ENCODE measurements at places on chromosomes 16 and 17. TPM values are rescaled to one million over a fixed set of nuclear protein-coding genes. Genes with fewer than 3 reads are reported as not detected.
A peak's percentile ranks its signal among the peaks of the same experiment; 100 is the strongest.

HOXB2 gene
- 2.8 TPM for total RNA-seq

- no peaks in the 10 kb centered on the region for H3K27me3 ChIP-seq
- no peak overlapping the region for H3K4me3 ChIP-seq
- H3K27ac ChIP-seq = no peak overlapping the region
- H3K36me3 ChIP-seq = peaks cover 24% of the 10 kb centered on the region
- no peak for DNase-seq
- H3K4me1 ChIP-seq = peaks cover 21% of the 10 kb centered on the region
Observed at GRCh38 chr17:30148376-30148775, 31.8 kb downstream of the NSRP1 start.

DNA sequence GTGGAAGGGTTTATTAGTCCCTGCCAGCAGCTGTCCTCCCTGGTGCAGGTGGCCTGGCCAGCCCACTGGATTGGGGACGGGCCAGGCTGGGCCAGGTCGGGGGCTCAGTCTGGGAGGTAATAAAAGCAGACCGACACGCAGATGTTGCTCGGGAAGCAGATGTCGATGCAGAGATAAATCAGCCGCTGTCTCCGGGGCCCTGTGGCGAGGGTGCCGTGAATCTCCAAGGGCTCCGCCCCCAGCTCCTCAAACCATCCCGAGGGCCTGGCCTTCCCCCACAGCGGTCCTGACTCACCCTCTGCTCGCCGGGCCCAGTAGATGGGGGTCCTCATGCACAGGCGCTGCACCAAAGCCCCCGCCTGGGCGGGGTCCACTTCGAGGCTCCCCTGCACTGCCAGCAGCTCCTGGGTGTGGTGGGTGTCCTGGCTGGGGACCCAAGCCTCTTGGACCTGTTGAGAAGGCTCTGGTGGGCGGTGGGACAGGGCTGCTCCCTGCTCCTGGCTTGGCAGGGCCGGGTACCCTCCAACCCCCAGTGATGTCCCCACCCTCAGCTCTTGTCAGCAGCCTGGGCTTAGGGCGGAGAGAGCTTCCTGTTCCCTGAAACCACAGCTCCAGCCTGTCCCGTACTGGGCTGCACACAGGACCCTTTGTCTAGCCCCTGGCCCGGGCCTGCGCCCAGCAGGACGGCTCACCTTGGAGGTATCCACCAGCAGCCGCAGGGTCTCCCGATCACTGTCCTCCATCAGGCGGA, 1.2 kb downstream of the BRICD5 start:
- peaks cover 37% of the 10 kb centered on the region for H3K36me3 ChIP-seq
- H3K4me1 ChIP-seq = peaks cover 25% of the 10 kb centered on the region
- H3K4me3 ChIP-seq = no peak overlapping the region
- no peak for DNase-seq
- H3K27ac ChIP-seq = no peak overlapping the region
- no peaks in the 10 kb centered on the region for H3K27me3 ChIP-seq

GNG13 gene
- total RNA-seq = not detected

ACSM2A gene
- total RNA-seq = not detected

- H3K27ac ChIP-seq = no peak overlapping the region
- H3K4me3 ChIP-seq = no peak overlapping the region
- no peaks in the 10 kb centered on the region for H3K36me3 ChIP-seq
- H3K4me1 ChIP-seq = no peaks in the 10 kb centered on the region
Observed at GRCh38 chr16:65509172-65509571, 387.3 kb upstream of the CDH11 start.

SYNGR3 gene
- 4.8 TPM for total RNA-seq

DNA sequence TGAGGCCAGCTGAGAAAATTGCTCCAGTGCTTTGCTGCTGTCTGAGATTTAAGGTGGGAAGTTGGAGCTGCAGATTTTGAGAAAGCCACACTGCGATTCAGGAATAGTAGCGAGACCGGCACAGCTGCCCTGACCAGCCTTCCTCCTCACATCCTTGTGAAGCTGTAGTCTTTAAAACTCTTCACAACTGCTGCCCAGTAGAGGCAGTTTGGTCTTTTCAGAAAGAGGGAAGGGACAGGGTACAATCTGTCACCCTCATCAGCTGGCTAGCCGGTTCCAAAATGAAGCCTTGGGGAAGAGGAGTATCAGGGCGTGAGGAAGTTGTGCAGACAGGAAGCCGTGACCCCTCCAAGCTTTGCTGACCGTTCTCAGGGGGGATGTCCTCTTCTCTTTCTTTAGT, 195.3 kb downstream of the MSI2 start:
- no peaks in the 10 kb centered on the region for H3K27me3 ChIP-seq
- no peak overlapping the region for H3K4me3 ChIP-seq
- peaks cover 11% of the 10 kb centered on the region for H3K36me3 ChIP-seq
- H3K4me1 ChIP-seq = peaks cover 76% of the 10 kb centered on the region
- no peak for DNase-seq
- peak overlapping the region; percentile 56 for H3K27ac ChIP-seq

DNA sequence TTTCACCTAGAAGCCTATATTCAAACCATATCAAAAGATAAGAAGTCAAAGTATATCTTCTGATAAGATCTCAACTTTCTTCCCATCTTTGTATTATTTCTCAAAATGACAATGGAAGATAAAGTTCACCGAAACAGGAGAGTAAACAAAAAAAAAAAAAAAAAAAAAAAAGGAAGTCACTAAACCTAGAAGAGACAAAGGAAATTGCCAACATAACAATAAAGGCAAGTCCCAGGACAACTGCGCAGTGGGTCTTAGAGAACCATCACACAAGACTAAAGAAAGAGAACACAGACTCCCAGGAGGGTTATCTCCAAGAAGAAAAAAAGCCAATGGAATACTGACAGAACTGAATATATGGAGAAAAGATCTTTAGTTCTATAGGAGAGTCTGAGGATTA, 65.7 kb downstream of the SMURF2 start:
- H3K27me3 ChIP-seq = no peaks in the 10 kb centered on the region
- DNase-seq = no peak
- H3K36me3 ChIP-seq = peaks cover 18% of the 10 kb centered on the region

PMP22 gene
- not detected for total RNA-seq

- H3K27ac ChIP-seq = peak within 1 kb of the TSS; percentile 86
- peak within 1 kb of the TSS; percentile 78 for H3K4me3 ChIP-seq
- peak; percentile 85 for DNase-seq
- H3K27me3 ChIP-seq = peaks cover 29% of the 10 kb centered on the region
- H3K36me3 ChIP-seq = no peaks in the 10 kb centered on the region
Observed at GRCh38 chr17:62965686-62966425, at the start of gene TANC2. TANC2 (plus strand) TSS chr17:62966235; CDS start chr17:63009560, 43,325 bp downstream.

- DNase-seq = no peak
- H3K27ac ChIP-seq = peak overlapping the region; percentile 20
- H3K36me3 ChIP-seq = peaks cover 6% of the 10 kb centered on the region
- H3K4me3 ChIP-seq = no peak overlapping the region
- peaks cover 67% of the 10 kb centered on the region for H3K4me1 ChIP-seq
Observed at GRCh38 chr16:69768666-69769065, 6.5 kb downstream of the WWP2 start.

GRCh38 chr17:39774047-39774446, 36.3 kb downstream of the GRB7 start:
- DNase-seq = no peak
- no peaks in the 10 kb centered on the region for H3K27me3 ChIP-seq
- H3K4me1 ChIP-seq = peaks cover 96% of the 10 kb centered on the region
- H3K4me3 ChIP-seq = no peak overlapping the region
- H3K27ac ChIP-seq = peak overlapping the region; percentile 68
- peaks cover 45% of the 10 kb centered on the region for H3K36me3 ChIP-seq

SMPD3 gene
- total RNA-seq = 0.37 TPM

SLC2A4 gene
- 0.25 TPM for total RNA-seq

DNA sequence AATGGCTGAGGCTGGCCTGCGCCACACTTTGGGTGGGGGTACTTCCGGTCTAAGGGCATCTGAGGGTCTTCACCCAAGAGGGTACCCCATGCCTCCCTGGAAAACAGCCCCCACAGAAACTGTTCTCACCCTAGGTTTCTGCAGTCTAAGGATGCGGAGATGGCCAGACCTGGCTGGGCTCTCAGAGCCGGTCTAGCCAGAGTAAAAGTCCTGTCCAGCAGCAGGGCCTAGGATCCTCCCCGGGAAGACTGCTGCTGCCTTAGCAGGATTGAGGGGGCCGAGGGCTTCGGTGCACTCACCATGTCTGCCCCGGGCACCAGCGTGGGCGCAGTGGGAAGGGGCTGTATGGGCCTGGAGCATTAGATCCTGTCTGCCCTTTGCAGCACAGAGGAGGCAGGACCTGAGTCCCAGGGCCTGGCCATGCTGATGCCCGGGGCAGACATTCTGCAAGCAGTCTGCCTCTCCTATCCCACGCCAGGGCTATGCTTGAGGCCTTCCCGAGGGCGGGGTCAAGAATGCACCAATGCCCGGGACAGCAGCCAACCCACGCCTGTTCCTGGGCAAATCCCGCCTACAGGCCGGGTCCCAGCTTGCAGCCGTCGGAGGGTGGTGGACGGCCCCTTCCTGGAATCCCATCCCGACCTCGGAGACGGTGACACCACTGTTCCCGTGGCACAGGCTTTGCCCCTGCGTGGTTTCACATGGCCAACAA, 54.7 kb downstream of the CBFA2T3 start:
- no peak overlapping the region for H3K4me3 ChIP-seq
- no peaks in the 10 kb centered on the region for H3K36me3 ChIP-seq
- peaks cover 8% of the 10 kb centered on the region for H3K4me1 ChIP-seq
- peaks cover 2% of the 10 kb centered on the region for H3K27me3 ChIP-seq
- H3K27ac ChIP-seq = no peak overlapping the region

DNA sequence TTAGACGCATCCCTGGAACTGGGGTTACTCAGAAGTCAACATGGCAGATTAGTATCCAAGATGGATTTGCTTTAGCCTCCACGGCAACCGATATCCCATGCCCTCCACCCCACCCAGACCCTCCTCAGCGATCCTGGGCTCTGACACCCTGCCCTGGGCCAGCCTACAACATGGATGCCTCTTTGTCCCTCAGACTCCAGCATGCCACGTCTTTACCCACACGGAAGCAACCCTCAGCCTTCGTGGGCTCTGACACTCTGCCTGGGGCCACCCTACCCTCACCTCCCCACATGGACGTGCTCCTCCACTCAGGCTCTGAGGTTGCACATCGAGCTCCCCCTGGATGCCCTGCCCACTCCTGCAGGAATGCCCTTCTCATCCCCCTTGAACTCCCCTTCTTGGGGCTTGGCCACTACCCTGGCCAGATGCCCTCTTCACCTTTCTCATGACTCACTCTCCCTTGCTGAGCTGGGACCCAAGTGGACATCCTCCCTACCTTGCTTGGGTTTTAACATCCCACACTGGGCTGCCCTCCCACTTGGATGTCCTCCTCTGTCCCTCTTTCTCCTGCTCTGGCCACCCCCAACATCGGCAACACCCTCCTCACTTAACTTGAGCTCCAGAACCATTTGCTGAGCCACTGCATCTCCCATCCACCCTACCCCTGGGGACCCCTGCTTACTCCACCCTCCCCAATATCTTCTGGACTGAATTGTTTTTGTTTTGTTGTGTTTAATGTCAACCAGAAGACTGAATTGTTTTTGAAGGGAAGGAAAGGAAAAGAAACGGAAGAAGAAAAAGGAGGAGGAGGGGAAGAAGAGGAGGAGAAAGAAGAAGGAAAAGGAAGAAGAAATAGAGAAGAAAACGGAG, 18.3 kb upstream of the TMEM92 start:
- H3K36me3 ChIP-seq = no peaks in the 10 kb centered on the region
- no peaks in the 10 kb centered on the region for H3K4me1 ChIP-seq
- H3K27ac ChIP-seq = no peak overlapping the region
- no peak overlapping the region for H3K4me3 ChIP-seq
- DNase-seq = no peak

ACSM3 gene
- 17.6 TPM for total RNA-seq
